HCT116 (cell line): ENCODE measurements at places on chromosomes 6 and 20. TPM values are rescaled to one million over a fixed set of nuclear protein-coding genes. Genes with fewer than 3 reads are reported as not detected.

The FAM83B gene
- 16.9 TPM for total RNA-seq

The RBPJL gene
- not detected for total RNA-seq

DNA sequence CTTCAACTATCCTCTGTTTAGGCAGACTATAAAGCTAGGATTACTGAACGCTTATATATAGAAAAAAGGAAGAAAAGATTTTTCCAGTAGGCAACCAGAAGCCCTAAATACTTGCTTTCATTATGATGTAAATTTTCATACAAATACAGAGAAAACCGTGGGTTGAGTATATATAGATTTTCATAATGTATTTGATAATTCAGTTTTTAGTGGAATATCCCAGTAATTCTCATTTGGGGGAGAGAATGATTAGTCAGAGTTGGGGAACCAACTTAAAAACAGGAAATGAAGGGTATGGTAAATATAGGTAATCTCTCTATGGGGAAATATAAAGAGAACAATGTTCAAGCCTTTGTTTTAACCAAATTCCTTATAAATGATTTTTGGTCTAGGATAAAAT lies 154.0 kb upstream of the CITED2 start:
- no peak for DNase-seq

- no peak for DNase-seq
These were observed 37.6 kb downstream of the WDR27 start for GRCh38 chr6:169664227-169664626.
